ENCODE measurements at places on chromosomes 4 and X.

- peak; percentile 43 for DNase-seq
Measured at GRCh38 chrX:13489454-13489853, 79.9 kb upstream of the EGFL6 start.

GRCh38 chrX:45766981-45767501 is 566.4 kb upstream of the DIPK2B start:
- no peak for DNase-seq

GRCh38 chr4:38673130-38673978 is 9.4 kb downstream of the KLF3 start:
- peak; percentile 70 for DNase-seq

DNA sequence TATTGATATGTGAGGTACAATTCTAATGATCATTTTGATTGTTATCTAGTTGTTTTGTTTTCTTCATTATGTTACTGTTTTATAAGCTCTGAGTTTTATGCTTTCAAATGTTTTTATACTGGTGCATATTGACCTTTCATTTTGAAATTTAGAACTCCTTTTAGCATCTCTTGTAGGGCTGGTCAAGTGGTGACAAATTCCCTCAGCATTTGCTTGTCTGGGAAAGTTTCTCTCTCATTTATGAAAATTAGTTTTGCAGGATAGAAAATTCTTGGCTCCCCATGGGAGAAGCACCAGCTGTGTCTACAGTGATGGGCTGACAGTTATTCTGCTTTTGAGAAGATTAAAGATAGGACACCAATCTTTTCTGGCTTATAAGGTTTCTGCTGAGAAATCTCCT is 105.3 kb upstream of the SPRY1 start:
- DNase-seq = no peak

DNA sequence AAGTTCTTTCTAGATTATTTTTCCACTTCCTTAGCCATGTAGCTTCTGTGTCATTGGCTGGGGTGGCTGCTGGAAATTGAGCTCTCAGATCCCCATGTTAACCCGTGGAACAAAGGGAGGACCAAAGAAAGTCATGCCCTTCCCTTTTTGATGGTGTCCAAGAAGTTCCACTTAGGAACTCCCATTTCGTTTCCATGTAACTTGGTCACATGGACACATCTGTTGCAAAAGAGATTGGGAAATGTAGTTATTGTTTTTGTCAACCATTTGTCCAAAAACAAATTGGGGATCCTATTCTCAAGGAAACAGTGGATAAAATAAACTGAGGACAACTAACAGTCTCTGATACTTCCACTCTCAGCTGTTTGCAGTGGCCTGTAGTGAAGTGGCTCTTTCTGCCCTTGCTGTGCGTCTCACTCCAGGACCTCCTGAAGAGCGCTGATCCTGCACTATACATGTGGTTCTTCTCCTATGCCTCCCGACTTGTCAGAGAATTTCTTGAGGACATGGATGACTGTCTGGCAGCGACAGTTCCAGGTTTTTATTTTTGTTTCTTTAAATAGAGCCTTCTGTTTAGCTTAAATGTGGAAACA is 125.3 kb upstream of the LNX1 start:
- DNase-seq = no peak

DNA sequence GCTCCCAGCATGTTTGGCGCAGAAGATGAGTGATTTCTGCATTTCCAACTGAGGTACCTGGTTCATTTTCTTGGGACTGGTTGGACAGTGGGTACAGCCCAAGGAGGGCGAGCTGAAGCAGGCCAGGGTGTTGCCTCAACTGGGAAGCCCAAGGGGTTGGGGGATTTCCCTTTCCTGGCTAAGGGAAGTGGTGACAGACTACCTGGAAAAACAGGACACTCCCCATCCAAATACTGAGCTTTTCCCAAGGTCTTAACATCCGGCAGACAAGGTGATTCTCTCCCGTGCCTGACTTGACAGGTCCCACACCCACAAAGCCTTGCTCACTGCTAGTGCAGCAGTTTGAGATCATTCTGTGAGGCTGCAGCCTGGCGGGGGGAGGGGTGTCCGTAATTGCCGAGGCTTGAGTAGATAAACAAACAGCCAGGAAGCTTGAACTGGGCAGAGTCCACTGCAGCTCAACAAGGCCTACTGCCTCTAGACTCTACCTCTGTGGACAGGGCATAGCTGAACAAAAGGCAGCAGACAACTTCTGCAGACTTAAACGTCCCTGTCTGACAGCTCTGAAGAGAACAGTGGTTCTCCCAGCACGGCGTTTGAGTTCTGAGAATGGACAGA is 307.7 kb upstream of the ARSJ start:
- peak; percentile 84 for DNase-seq

GRCh38 chr4:101337688-101338087 is 9.6 kb downstream of the PPP3CA start:
- DNase-seq = no peak

DNA sequence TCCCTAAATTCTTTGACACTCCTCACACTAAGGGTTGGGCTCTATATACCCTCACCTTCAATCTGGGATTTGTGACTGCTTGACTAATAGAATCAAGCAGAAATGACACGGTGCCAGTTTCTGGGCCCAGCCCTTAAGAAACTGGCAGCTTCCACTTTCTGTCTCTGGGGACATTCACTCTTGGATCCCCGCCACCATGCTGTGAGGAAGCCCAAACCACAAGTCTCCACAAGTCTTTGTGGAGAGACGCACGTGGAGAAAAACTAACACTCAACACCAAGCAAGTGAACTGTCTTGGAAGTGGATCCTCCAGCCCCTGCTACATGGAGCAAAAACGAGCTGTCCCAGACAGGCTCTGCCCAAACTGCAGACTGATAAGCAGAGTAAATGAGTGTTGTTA is 1.1 kb upstream of the EDNRA start:
- DNase-seq = no peak

DNA sequence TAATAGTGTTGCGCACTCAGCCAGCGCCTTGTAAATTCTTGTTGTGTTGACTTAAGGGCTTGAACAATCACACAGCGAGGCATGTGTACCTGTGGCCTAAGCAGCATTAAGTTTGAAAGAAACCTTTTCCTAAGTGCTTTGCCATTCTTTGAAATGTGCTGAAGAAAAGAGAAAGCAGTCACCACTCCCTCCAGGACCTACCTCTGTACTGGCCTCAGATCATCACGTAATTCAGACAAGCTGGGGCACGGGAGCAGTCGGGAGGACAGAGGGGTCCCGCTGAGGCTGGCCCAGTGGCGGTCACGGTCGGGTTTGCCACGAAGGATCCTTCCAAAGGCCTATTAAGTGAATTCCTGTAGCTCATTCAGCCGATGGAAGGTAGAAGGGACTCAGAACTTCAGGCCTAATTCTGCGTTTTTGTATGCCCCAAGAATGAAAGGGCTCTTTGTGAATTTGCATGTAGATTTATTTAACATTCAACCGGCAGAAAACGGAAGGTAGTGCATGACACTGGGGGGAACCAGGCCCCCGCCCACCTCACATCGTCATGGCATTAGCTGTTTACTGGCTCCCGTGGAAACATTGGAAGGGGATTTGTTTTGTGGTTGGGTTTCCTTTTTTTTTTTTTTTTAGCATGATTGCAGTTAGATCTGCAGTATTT is 106.3 kb downstream of the TRAPPC11 start:
- DNase-seq = no peak

DNA sequence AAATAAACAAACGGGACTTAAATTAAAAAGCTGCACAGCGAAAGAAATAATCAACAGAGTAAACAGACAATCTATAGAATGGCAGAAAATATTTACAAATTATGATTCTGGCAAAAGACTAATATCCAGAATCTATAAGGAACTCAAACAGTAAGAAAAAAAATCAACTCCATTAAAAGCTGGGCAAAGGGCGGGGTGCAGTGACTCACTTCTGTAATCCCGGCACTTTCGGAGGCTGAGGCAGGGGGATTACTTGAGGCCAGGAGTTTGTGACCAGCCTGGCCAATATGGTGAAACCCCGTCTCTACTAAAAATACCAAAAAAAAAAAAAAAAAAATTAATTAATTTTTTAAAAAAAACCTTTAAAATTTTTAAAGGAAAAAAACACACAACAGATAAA is 109.0 kb downstream of the ATP11C start:
- peak; percentile 35 for DNase-seq

- DNase-seq = no peak
Measured at GRCh38 chrX:68833855-68834331, 5.1 kb downstream of the EFNB1 start.

DNA sequence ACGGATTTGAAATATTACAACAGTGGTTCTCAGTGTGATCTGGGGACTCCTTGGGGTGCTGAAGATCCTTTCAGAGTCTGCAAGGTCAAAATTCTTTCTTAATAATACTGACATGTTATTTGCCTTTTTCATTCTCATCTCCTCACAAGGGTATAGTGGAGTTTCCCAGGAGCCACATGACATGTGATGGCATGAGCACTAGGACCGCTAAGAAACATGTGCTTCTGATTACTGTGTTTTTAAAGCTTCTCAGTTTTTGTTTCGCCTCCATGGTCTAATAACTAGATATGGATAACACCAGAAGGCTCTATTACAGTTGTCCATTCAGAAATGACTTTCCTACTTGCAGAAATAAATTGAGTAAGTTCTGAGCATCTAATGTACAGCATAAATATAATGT is 156.1 kb downstream of the RAB28 start:
- no peak for DNase-seq

GRCh38 chr4:141021397-141022110 is 111.7 kb downstream of the RNF150 start:
- no peak for DNase-seq

DNA sequence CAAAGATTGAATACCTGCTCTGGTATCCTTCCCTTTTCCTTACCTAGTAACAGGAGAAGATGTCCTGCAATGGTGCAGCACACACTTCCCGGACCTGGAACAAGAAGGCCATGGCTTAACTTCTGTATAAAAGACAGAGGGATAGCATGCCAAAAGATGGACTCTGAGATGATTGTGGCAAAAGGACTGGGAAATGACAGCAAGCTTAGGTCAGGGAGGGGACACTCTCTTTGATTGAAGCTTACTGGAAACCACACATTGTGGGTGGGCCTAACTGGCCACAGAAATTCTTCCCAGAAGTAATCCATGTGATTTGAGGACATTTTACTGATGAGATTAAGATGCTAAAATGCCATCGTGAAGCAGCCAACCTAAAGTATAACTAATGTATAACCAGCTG is 71.0 kb upstream of the OTUD4 start:
- no peak for DNase-seq

DNA sequence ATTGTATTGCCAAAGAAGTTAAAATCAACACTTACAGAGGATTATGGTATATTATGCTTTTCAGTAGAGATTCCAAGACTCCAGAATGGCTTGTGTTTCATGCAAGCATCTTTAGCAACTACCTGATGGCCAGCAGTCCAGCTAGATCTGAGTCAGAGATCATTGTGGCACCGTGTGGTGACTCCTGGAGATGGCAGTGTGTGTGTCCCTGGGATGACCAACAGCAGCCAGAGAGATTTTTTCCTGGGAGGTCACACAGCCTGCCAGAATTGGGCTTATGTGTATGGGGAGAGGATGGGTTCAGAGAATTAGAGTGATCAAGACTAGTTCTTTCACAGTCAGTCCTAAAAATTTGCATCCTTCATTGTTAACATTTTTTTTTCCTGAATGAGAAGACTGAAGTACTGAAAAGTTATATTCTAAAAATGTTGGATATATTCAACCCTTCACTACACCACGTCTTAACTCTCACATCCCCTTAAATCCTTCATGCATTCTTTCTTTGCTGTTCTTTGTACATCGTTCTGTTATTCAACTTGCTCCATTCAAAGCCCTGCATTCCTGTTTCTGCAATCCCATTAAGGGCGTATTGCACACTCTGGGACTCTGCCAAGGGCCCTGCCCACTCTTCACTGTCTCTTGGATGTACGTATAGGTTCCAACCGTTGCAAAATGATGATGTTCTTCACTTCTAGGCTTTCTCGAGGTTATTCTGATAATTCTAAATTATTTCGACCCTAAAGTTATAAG is 12.4 kb downstream of the TENM3 start:
- no peak for DNase-seq

DNA sequence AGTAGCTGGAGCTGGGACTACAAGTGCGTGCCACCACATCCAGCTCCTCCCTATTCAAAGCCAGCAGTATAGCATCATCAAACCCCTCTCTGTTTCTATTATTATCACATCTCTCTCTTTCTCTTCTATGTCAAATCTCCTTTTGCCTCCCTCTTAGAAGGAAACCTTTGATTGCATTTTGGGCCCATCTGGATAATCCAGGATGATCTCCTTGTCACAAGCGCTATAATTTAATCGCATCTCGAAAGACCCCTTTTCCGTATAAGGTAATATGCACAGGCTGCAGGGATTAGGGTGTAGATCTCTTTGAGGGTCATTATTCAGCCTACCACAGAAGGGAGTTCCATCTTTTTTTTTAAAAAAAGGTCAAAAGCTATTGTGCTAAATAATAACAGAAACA is 46.4 kb upstream of the TBC1D9 start:
- DNase-seq = no peak

DNA sequence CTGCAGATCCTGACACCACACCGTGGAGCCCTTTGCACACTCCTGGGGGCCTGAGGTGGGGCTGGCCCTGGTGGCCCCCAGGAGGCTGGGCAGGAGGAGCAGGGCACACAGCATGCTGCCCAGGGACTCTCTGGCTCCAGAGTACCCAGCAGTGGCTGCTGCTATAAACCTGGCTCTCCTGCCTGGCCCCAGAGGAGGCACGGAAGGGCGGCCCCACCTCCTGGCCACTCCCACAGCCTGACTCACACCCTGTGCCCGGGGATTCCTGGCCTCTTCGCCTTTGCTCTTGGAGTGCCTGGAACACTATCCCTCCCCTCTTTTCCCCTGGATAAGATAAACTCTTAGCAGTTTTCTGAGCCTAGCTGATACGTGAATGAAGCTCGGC is at the start of gene PSAPL1:
Gene PSAPL1 (minus strand): TSS at position 165 of the 385 bp plus-strand sequence. CDS start 51 bp downstream, at position 114.
- DNase-seq = peak; percentile 55

DNA sequence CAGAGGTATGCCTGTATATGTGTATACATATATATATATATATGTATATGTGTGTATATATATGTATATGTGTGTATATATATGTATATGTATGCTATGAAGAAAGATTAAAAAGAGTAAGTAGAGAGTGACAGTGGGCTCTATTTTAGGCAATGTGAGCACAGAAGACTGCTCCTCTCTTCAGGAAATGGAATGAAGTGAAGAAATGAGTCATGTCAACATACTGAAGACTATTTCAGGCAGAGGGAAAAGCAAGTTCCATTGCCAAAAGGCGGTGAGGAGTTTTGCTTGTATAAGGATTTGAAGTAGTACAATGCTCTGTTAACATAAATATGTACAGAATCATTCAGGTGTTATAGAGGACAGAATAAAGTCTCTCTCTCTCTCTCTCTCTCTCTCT is 773.2 kb upstream of the FTHL17 start:
- DNase-seq = no peak

DNA sequence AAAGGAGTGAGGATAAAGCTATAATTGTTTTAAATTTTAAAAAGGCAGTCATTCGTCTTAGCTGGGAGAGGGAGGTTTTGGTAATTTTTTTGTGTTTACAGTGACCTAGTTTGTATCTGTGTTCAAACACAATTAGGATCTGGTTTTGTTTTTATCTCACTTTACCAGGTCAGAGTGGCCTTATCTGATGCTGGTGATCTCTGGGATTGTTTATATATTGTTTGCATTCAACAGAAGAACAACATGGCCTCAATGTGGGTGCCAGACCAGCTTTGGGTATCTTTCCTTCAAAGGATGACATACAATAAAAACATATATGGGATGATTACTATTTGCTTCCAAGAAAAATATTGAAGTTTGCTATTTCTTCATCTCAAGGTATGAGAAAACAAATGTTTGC is 272.2 kb upstream of the UGT8 start:
- no peak for DNase-seq

- DNase-seq = no peak
Measured at GRCh38 chrX:18294893-18295292, 59.6 kb downstream of the SCML2 start.

Measured in right lobe of liver (tissue), 6 donors.